ENCODE measurements at places on chromosomes 11 and 22. TPM values are rescaled to one million over a fixed set of nuclear protein-coding genes. Genes with fewer than 3 reads are reported as not detected.

GRCh38 chr11:79040348-79040747, 400.5 kb downstream of the TENM4 start:
- no peak for DNase-seq
- no peak overlapping the region for H3K4me3 ChIP-seq
- H3K36me3 ChIP-seq, result no peaks in the 10 kb centered on the region
- no peak overlapping the region for H3K27ac ChIP-seq
- H3K4me1 ChIP-seq, result no peaks in the 10 kb centered on the region

DNA sequence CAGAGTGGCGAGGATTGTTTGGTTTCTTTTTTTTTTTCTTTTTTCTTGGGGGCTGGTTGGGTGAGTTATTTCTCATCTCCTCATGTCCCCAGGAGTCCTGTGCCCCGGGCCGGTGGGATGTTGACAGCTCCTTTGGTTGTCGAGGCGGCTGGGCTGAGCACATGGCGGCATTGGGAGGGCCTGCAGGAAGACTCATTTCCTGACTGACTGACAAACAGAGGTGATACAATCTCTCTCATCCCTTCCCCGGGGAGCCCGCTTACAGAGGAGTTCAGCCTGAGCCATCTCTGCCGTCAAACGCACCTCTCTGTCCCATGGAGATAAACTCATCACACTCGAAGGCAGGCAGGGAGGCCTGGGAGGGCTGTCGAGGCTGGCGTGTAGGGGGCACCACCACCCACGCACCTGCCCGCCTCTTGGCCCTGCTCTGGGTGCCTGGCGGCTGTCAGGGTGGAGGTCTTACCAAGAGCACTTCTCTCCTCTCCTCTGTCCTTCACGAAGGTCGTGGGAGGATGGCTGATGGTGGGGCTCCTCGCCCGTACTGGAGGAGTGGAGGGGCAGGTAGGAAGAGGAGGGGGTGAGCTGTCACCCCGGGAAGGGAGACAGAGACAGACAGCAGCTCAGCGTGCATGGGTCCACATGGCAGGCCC, 60.0 kb upstream of the NECTIN1 start:
- no peak overlapping the region for H3K27ac ChIP-seq
- no peaks in the 10 kb centered on the region for H3K4me1 ChIP-seq
- H3K36me3 ChIP-seq, result no peaks in the 10 kb centered on the region
- no peak for DNase-seq

- H3K36me3 ChIP-seq, result no peaks in the 10 kb centered on the region
- no peak overlapping the region for H3K27ac ChIP-seq
- no peaks in the 10 kb centered on the region for H3K4me1 ChIP-seq
- no peak for DNase-seq
Observed at GRCh38 chr11:126433989-126434949, 78.8 kb downstream of the ST3GAL4 start.

- peaks cover 56% of the 10 kb centered on the region for H3K4me1 ChIP-seq
- H3K27me3 ChIP-seq, result no peaks in the 10 kb centered on the region
- H3K4me3 ChIP-seq, result peak overlapping the region; percentile 1
- no peak for DNase-seq
- no peaks in the 10 kb centered on the region for H3K36me3 ChIP-seq
Observed at GRCh38 chr11:128551058-128551457, 36.3 kb downstream of the ETS1 start.

DNA sequence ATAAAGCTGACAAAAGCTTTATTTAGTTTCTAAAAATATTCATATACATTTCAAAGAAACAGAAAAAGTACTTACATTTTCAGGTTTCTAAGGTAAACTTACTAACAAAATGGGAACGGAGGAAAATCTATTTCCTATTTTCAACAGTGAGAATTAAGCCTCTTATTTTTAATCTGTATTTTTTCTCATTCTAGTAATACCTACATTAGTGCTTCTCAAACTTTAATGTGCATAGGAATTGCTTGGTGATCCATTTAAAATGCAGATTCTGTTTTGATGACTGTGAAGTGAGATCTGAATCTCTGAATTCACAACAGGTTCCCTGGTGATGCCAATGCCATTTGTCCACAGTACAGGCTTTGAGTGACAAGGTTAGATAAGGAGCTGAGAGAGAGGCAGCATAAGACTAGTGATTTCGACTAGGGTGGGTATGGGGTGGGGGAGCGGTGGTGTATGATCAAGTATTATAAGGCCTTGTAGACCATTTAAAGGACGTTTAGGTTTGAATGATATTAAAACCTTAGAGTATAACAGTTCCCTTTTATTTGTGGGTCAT, 402.8 kb downstream of the CNTN5 start:
- no peaks in the 10 kb centered on the region for H3K27me3 ChIP-seq
- H3K27ac ChIP-seq, result no peak overlapping the region
- no peaks in the 10 kb centered on the region for H3K36me3 ChIP-seq
- H3K4me3 ChIP-seq, result no peak overlapping the region
- no peak for DNase-seq
- H3K4me1 ChIP-seq, result no peaks in the 10 kb centered on the region

GRCh38 chr22:24175160-24175808, 6.0 kb upstream of the SUSD2 start:
- DNase-seq, result peak; percentile 73
- H3K36me3 ChIP-seq, result peaks cover 1% of the 10 kb centered on the region
- H3K4me3 ChIP-seq, result no peak overlapping the region
- H3K27me3 ChIP-seq, result no peaks in the 10 kb centered on the region

- no peak overlapping the region for H3K4me3 ChIP-seq
- DNase-seq, result peak; percentile 76
- peaks cover 21% of the 10 kb centered on the region for H3K27me3 ChIP-seq
Observed at GRCh38 chr11:118171269-118172062, 5.0 kb downstream of the SCN2B start.

DNA sequence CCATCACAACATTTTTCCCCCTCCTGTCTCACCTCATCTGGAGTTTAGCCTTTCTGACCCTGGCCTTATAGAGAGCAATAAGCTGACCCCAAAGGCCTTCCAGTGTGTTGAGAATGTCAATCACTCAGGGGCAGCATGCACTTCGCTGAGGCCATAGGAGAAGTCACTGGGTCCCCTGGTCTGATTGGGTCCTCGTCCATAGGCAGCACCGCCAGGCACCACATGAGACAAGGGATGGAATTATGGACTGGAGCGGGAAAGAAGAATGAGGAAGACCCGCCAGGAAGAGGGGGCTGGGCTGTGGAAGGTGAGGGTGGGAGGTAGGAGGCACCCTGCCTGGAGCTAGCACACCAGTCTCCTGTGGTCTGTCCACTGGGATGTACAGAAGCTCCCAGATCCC, 72.9 kb downstream of the DSCAML1 start:
- DNase-seq, result no peak
- H3K27me3 ChIP-seq, result peaks cover 5% of the 10 kb centered on the region
- H3K27ac ChIP-seq, result no peak overlapping the region
- H3K36me3 ChIP-seq, result no peaks in the 10 kb centered on the region
- no peak overlapping the region for H3K4me3 ChIP-seq

DNA sequence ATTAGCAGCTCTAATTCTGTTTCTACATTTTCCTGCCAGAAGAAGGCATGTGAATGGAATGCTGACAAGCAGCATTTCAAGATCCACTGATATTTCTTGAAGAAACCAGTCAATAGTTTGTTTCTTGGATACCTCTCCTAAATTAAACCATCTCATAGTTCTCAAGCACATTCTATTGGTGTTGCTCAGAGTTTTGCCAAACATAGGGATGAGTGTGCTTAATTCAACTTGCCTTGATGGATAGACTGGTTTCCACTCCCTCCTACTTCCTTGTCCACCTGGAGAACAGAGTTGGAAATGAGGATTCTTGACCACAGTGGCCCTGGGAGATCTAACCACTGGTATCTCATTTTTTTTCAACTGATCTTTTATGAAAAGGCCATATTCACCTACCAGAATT, 29.8 kb upstream of the DDX10 start:
- no peak for DNase-seq
- H3K36me3 ChIP-seq, result no peaks in the 10 kb centered on the region
- peaks cover 22% of the 10 kb centered on the region for H3K27me3 ChIP-seq
- H3K4me1 ChIP-seq, result peaks cover 4% of the 10 kb centered on the region
- H3K27ac ChIP-seq, result no peak overlapping the region

GRCh38 chr11:44453871-44454270, 111.6 kb upstream of the CD82 start:
- H3K4me3 ChIP-seq, result no peak overlapping the region
- peaks cover 9% of the 10 kb centered on the region for H3K27me3 ChIP-seq
- H3K4me1 ChIP-seq, result no peaks in the 10 kb centered on the region
- H3K36me3 ChIP-seq, result no peaks in the 10 kb centered on the region
- DNase-seq, result no peak

GRCh38 chr11:108906329-108906728, 241.5 kb downstream of the DDX10 start:
- no peak overlapping the region for H3K4me3 ChIP-seq
- H3K27me3 ChIP-seq, result no peaks in the 10 kb centered on the region
- H3K4me1 ChIP-seq, result no peaks in the 10 kb centered on the region
- no peak overlapping the region for H3K27ac ChIP-seq
- no peak for DNase-seq
- peaks cover 6% of the 10 kb centered on the region for H3K36me3 ChIP-seq

DNA sequence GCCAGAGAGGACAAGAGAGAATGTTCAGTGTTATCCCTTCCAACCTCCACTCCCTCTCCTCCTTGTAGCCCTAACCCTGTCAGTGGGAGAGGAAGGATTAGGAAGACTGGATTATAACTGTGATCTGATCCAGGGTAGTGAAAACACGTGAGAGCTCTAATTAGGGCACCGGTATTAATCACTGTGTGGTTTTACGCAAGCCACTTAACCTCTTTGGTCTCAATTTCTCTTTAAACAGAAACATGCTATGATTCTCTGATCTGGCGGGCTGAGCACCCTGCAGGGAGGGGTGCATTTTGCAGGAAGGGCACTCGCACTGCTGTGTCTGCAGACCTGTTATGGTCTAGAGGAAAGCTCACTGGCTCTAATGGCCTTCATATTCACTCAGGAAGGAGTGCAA, 11.5 kb downstream of the RPL27A start:
- no peak for DNase-seq
- no peaks in the 10 kb centered on the region for H3K27me3 ChIP-seq
- peaks cover 10% of the 10 kb centered on the region for H3K36me3 ChIP-seq
- no peak overlapping the region for H3K4me3 ChIP-seq
- H3K4me1 ChIP-seq, result peaks cover 22% of the 10 kb centered on the region
- peak overlapping the region; percentile 69 for H3K27ac ChIP-seq

DNA sequence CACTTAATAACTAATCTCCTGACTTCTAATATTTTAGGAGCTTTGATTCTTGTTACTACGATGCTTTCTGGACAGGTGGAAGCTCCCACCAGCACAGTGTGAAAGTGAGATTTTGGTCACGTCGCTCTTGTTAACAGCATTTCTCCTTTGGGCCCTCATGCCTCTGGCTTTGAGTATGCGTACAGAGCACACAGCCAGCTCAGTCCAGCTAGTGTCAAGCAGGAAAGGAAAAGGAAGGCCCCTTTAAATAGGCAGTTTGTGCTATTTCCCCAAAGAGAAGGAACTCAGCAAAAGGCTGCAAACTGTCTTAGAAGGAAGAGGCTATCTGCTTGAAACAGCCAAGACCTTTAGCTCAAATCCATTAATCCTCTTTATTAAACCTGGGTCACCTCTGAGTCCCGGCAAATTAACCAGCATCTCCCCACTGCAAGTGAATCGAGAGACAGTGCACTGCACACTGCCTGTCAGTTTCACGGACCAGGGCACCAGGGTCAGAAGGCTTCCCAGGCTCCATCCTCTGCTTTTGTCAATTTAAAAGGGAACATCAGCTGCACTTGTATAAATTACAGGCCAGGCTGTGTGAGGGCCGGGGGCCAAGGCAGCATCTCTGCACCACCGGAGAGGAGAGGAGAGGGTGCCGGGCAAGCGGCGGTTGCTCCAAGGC, 34.7 kb downstream of the OPCML start:
- no peaks in the 10 kb centered on the region for H3K27me3 ChIP-seq
- H3K27ac ChIP-seq, result no peak overlapping the region
- H3K4me3 ChIP-seq, result no peak overlapping the region
- no peaks in the 10 kb centered on the region for H3K36me3 ChIP-seq
- no peak for DNase-seq
- no peaks in the 10 kb centered on the region for H3K4me1 ChIP-seq

- H3K36me3 ChIP-seq, result no peaks in the 10 kb centered on the region
- H3K27me3 ChIP-seq, result peaks cover 3% of the 10 kb centered on the region
- H3K4me3 ChIP-seq, result no peak overlapping the region
- H3K27ac ChIP-seq, result no peak overlapping the region
- no peak for DNase-seq
- H3K4me1 ChIP-seq, result no peaks in the 10 kb centered on the region
Observed at GRCh38 chr11:32029721-32030120, 61.2 kb upstream of the RCN1 start.

- H3K4me3 ChIP-seq, result no peak overlapping the region
- no peaks in the 10 kb centered on the region for H3K27me3 ChIP-seq
- H3K27ac ChIP-seq, result no peak overlapping the region
- H3K4me1 ChIP-seq, result peaks cover 62% of the 10 kb centered on the region
- no peak for DNase-seq
- peaks cover 11% of the 10 kb centered on the region for H3K36me3 ChIP-seq
Observed at GRCh38 chr11:122714484-122714883, 59.0 kb downstream of the UBASH3B start.

DNA sequence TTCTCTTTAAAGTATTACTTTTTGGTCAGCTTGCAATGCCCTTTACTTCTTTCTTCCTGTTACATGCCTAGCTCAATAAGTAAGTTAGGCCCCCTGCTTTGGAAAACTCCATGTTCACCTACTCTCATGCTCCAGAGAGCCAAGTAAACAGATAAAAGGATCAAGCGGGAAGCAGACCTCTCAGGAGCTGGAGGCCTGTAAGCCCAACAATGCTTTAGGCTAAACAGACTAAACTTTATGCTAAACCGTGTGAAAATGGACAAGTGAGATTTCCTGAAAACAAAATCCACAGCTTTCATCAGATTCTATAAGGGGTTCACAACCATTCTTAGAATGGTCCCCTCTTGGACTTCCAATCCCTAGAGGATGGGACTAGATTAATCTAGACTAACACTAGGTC, 40.2 kb downstream of the CELF1 start:
- no peak for DNase-seq
- H3K4me3 ChIP-seq, result no peak overlapping the region
- H3K27me3 ChIP-seq, result no peaks in the 10 kb centered on the region
- H3K4me1 ChIP-seq, result peaks cover 38% of the 10 kb centered on the region
- no peaks in the 10 kb centered on the region for H3K36me3 ChIP-seq
- no peak overlapping the region for H3K27ac ChIP-seq

DNA sequence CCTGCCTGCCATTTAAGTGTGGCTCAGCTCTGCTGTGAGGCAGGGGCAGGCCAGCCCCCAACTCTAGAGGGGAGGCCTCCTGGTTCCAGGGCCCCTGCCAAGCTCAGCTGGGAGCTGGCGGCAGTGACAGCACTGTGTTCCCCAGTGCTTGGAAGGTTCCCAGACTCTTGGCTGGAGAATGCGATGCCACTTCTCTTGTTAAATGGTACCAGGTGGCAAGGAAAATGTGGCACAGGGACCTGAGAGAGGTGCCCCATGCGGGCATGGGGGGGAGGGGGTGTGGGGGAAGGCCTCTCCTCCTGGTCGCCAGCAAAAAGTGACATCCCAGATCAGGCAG, 8.4 kb upstream of the TNFRSF13C start:
- H3K4me1 ChIP-seq, result peaks cover 12% of the 10 kb centered on the region
- H3K36me3 ChIP-seq, result peaks cover 5% of the 10 kb centered on the region
- DNase-seq, result no peak
- no peak overlapping the region for H3K4me3 ChIP-seq

Gene NAALAD2
- total RNA-seq, result not detected

Gene CAPRIN1
- 201 TPM for total RNA-seq

Gene APOL5
- not detected for total RNA-seq

Gene RIMBP3C
- total RNA-seq, result 1.1 TPM

Gene CALCA
- total RNA-seq, result not detected

Gene PKNOX2
- total RNA-seq, result not detected

Gene KLHDC7B
- 21.9 TPM for total RNA-seq

Gene PRR33
- total RNA-seq, result not detected

Gene TPST2
- total RNA-seq, result 54.8 TPM

Gene CRYBB3
- 0.71 TPM for total RNA-seq

Gene MMP12
- not detected for total RNA-seq

Gene SMIM35
- total RNA-seq, result 3.0 TPM

Gene GAL3ST3
- total RNA-seq, result 0.44 TPM

All from activated naive CD8-positive, alpha-beta T cell treated with anti-CD3 and anti-CD28 coated beads, Interleukin-2, amount 10 ng/mL, durations not matched to agents 7 days and 5 days (primary cell).